ENCODE measurements at places on chromosomes 12 and 14. TPM values are rescaled to one million over a fixed set of nuclear protein-coding genes. Genes with fewer than 3 reads are reported as not detected.

CPNE6 gene
- not detected for total RNA-seq

GNB3 gene
- 0.25 TPM for total RNA-seq

OAS1 gene
- 85.9 TPM for total RNA-seq

GRCh38 chr14:102957222-102957621 is 34.8 kb downstream of the AMN start:
- DNase-seq = no peak

DNA sequence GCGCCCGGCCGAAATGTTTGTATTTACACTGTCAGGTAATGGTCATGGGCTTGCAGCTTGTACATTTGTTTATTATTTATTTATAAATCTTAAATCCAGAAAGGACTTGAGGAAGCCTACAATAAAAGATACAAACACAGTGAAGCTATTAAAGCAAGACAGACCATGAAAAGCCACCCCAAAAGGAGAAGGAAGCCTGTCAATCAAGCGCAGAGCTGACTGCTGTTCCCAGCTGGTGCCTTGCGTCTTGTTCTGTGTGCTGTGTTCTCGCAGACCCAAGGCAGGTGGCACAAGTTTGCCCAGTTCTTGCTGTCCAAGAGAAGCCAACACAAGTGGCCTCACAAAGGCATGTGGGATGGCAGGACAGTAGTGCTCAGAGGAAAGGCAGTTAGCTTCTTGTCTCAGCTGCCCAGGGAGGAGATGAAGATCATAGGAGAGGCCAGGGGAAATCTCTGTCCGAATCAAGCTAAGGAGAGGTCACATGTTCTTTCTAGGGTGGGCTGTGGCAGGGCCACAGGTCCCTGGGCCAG is 73.2 kb downstream of the SLC25A47 start:
- no peak for DNase-seq

GRCh38 chr14:38248321-38249028 is 7.4 kb downstream of the CLEC14A start:
- no peak for DNase-seq

GRCh38 chr14:21614240-21614639 is 20.5 kb downstream of the OR10G2 start:
- DNase-seq = no peak

- DNase-seq = no peak
Measured at GRCh38 chr14:88821378-88821777, 3.1 kb upstream of the TTC8 start.

DNA sequence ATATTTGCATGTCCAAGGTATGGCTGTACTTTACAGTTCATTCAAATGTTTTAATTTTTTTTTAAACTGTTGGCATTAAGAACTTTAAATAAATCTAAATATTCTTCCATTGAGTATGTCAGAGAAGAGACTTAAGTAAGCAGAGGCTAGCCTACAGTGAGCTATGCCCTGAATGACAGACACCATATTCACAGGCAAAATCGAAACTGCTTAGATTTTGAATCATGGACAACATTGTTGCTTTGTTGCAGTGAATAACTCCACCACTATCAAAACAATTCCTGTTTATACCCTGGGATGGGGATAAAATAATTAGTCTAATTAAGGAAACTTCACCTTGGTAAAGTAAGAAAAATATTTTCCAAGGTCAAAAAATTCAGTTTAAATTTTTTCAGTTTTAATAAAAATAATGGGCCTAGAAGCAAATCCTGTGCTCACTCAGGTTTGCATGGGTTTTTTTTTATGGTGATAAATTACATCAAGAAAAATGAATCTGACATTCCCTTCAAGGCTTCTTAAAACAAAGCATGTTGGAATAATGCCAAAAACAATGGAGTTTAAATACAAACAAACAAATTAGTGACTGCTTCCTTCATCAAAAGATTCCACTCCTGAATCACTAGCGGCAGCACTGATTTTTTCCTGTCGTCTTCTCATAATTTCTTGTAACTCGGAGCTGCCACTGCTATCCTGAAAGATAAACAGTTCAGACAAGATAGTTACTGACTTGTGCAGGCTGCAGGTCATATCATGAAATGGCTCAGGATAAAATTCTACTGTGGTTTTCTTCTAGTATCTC is 168.2 kb downstream of the EPS8 start:
- no peak for DNase-seq

GCN1 gene
- 114 TPM for total RNA-seq

GRCh38 chr14:69539631-69540410 is 34.9 kb downstream of the CCDC177 start:
- no peak for DNase-seq

GRCh38 chr14:51881636-51882035 is 21.2 kb downstream of the GNG2 start:
- no peak for DNase-seq

DNA sequence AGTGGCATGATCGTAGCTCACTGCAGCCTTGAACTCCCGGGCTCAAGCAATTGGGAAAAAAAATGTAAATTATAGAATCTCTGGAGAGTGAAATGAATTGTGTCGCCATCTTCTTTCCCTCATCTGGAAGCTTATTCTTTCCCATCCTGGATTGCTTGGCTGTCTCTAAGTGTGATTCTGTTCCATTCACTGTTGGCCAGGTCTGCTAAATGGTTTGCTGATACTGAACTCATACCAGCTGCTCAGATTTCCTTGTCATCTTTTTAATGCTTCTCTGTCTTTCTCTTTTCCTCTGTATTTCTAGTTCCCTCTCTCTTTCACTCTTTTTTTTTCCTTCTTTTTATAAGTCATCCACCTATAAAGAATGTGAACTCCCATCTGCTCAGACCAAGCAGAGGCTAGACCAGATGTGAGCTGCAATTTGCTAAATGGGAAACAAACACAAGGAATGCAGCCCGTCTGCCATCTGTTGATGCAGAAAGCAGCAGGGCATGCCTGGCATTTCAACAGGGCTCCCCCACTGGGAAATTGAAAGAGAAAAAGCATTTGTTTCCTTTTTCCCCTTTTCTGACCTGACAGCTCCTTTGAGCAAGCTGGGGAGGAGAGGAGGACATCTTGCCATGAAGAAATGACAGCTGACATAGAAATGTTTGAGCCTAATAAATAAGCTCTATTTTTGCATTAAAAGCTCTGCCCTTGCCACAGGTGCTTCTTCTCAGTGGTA is 1823.6 kb upstream of the FLRT2 start:
- DNase-seq = no peak

DNA sequence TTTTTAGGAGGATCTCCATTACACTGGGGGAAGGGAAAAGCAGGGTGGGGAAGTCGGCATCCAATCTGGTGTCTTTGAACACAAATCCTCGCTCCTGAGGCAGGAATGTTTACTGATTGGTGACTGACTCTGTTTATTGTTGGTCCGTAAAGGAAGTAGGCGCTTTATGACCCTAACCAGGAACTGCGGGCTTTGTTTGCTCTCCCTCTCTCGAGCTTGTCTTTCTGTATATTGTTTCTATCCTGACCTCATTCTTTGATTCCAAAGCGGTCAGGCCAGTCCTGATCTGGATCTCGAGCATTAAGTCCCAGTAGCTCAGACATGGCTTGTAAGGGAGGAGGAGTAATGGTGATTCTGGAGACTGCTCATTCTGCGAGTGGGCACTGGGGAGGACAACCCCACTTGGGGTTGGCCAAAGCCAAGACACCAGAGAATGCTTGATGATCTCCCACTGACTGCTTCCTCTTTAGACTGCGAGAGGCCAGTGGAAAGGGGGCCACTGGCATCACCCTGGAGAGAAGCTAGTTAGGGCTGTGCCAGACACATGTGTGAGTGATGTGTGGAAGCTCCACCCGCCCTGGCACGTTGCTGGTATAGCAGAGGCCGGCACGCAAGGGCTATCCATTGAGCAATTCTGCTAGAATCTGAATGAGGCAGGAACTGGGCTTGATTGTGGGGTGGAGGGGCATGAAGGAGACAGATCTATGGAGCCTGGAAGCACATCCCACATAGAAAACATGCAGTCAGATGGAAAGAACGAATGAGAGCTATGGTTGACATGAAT is 194.6 kb downstream of the PAX9 start:
- no peak for DNase-seq

DNA sequence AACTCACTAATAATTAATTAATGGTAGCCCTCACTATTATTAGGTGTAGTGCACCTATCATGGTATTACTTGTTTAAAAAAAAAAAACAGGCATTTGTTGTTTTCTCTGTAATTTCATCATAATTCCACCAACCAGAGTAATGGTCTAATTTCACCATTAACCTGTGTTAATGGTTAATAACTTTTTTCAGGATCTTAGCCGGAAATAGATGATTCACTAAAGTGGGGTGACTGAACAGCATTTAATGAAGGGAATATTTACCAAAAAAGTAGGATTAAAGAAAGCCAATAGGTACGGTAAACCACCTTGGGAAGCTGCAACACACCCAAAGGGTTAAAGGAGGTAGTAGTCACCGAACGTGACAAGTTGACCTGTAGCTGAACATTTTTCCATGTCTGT is 13.0 kb downstream of the ETFBKMT start:
- no peak for DNase-seq

GRCh38 chr14:31029016-31029970 is 3.1 kb upstream of the STRN3 start:
- DNase-seq = no peak

DLK1 gene
- not detected for total RNA-seq

DNA sequence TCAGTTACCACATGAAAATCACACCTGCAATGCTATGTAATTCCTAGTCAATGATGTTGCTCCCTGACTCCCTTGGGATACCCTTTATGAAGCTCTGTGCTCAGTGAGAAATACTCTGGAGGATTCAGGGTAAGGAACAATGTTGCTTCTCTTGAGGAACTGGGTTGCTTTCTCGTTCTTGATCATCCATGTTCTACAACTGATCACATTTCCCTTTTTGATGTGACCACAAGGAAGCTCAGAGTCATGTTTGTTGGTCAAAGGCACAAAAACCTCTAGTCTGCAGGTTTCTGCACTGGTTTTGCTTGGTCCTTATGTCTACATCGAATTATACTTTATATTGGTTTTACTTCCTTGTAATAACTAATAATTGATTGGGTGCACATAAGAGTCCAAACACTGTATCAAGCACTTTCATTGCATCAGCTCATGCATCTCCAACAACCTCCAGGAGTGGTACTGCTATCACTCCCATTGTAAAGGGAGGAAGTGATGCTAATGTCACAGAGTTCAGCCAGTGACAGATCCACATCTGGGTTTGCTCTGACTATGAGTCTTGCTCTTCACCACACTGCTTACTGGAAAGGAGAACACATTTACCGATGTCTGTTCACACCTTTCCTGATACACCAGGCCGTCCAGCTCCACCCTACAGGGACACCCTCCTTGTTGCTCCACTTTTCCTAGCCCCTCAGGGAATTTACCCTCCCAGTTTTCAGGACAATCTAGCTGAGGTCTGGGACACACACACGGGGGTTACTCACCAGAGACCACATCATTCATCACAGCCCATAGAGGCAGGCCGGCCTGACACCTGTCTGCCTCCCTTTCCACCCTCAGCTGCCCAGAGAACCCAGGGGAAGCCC is 41.0 kb downstream of the CMKLR1 start:
- DNase-seq = no peak

TSPAN9 gene
- total RNA-seq = 0.97 TPM

DNA sequence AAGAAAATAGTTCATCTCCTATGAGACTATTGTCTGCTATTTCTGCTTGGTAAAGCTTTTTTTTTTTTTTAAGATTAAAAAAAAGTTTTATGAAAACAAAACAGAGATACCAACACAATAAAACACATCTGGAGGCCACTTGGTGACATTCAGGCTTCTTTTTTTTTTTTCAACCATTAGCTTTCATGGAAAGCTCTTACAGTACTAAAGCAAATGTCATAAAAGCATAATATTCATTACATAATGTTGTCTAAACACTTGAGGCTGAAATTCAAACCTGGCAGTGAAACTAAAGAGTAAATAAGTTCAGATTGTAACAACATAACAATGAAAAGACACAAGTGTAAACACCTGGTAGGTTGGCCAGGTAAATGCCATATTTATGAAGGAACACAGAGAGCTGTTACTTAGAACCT is 14.7 kb downstream of the PRICKLE1 start:
- DNase-seq = no peak

DAD1 gene
- 240 TPM for total RNA-seq

DNA sequence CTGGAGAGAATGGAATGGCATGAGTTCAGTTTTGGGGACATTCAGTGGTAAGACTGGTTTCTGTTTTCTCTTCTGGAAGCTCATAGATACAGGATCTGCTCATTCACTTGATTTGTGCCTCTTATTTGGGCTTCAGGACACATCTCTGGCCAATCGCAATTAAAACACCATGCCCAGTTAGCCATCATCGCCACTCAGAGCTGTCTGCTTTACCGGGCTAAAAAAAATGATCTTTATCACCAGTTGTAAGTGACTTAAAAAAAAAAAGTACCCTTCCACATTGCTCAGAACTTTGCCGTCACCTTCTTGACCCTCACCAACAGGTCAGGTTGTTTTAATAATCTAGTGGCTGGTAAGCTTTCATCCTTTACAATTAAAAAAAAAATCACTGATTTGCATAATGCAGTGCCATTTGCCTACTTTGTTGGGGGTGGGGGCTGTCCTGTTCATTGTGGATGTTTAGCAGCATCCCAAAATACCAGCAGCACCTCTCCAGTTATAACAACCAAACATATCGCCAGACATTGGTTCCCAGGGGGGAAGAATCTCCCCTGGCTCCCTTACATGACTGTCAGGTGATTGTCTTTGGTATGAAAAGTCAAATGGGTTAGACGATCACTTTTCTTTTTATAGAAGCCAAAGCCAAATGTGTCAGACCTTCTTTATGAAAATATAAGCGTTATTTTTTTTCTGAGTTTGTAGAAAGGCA is 150.1 kb downstream of the PRKCH start:
- no peak for DNase-seq

- no peak for DNase-seq
Measured at GRCh38 chr12:105072888-105073488, 11.3 kb downstream of the ALDH1L2 start.

ASCL4 gene
- total RNA-seq = not detected

DNA sequence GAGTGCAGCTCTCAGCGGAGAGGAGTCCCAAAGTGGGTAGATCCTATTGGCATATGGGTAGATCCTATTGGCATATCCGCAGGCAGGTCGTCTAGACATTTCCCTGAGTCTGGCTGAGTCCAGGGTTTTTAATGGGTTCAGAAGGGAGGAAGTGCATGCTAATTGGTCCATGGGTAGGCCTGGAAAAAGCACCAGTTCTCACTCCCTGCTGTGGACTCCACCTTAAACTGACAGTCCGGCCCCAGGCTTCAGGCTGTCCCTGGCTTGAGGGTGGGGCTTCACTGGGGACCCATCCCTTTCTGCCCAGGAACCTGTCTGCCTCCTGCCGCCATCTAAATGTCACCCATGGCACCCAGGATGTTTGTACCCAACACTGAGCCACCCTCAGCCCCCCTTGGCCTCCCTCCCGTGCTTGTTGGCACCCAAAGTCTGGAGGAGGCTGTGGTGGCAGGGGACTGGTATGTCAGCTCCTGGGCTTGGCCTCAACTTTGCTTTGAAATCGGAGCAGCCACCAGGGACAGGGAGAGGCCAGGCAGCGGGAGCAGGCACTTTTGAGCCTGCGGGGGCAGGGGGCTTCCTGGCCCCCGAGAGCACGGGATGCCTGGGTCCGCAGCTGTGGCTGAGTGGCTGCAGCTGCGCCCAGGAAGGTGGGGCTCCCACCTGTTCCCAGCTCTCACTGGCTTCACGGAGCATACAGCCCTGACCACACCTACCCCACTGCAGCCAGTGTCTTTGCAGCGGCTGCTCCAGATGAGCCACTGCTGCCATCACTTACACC is 29.6 kb upstream of the YAF2 start:
- DNase-seq = no peak
